Chondrocyte (in vitro differentiated cells): ENCODE measurements at places on chromosomes 7 and 10.

DNA sequence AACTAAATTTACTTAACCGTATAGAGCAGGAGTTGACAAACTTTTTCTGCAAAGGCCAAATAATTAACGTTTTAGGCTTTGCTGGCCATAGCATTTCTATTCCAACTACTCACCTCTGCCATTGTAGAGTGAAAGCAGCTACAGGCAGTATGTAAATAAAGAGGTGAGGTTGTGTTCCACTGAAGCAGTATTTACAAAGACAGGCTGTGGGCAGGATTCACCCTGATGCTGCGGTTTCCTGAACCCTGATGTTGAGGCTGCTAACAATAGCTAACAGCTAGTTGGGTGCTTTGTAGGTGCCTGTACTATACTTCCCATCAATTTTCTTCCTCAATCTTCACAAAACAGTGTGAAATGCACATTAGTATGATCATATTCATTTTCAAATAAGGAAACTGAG is 47.0 kb upstream of the LAMB1 start:
- no peak for DNase-seq

DNA sequence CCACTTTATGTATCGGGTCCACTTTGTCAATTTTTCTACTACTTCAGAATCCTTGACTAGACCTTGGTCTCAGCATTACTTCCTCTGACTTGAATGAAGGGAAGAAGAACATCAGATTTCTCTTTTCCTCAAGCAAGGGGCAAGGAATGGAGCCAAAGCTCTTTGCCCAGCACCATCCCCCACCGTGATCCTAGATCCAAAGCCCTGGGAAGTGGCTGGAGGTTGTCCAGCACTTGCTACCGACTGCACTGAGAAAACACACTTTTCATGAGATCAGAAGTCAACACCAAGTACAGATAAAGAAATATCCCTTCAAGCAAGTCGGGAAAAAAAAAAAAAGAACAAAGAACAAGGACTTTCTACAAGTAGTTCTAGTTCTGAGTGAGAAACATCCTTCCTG is 102.1 kb upstream of the DDC start:
- no peak for DNase-seq

DNA sequence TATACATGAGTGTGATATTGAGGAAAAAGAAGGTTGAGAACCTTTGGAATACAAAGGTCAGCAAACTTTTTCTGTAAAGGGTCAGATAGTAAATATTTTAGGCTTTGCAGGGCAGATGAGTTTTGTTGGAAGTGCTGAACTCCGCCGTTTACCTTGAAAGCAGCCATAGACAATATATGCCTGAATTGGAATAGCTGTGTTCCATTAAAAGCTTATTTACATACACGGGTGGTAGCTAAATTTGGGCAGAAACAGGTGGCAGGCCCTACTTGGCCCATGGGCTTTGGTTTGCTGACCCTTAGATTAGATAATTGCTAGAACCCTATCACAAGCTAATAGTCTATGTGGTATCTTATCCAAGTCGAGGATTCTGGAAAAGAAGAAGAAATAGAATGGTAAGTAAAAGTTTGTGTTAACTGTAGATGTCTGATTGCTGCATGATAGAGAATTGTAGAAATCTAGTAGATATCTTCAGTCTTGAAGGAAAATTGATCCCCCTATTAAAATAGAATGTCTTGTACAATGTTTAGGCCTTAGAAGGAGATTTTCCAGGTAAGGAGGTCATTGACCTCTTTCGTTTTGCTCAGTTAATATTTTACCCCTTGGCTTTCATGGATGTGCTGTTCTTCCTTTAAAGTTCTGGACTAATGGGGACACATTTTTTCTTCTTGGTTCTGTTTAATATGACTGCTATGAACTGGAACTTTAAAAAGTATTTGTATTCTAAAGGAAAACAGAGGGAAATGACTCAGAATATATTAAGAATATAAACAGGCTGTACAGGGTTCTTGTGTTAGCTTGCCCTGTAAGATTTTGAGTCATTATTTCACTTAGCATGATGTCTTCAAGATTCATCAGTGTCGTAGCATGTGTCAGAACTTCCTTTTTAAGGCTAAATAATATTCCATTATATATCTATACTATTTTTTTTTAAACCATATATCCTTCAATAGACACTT is 8.0 kb downstream of the RBM33 start:
- DNase-seq = no peak

- DNase-seq = peak; percentile 79
Observed at GRCh38 chr10:1651270-1651966, 85.9 kb downstream of the ADARB2 start.

- no peak for DNase-seq
Observed at GRCh38 chr10:110110338-110110737, 97.1 kb upstream of the MXI1 start.

- no peak for DNase-seq
Observed at GRCh38 chr10:21100871-21101514, 203.9 kb upstream of the NEBL start.

DNA sequence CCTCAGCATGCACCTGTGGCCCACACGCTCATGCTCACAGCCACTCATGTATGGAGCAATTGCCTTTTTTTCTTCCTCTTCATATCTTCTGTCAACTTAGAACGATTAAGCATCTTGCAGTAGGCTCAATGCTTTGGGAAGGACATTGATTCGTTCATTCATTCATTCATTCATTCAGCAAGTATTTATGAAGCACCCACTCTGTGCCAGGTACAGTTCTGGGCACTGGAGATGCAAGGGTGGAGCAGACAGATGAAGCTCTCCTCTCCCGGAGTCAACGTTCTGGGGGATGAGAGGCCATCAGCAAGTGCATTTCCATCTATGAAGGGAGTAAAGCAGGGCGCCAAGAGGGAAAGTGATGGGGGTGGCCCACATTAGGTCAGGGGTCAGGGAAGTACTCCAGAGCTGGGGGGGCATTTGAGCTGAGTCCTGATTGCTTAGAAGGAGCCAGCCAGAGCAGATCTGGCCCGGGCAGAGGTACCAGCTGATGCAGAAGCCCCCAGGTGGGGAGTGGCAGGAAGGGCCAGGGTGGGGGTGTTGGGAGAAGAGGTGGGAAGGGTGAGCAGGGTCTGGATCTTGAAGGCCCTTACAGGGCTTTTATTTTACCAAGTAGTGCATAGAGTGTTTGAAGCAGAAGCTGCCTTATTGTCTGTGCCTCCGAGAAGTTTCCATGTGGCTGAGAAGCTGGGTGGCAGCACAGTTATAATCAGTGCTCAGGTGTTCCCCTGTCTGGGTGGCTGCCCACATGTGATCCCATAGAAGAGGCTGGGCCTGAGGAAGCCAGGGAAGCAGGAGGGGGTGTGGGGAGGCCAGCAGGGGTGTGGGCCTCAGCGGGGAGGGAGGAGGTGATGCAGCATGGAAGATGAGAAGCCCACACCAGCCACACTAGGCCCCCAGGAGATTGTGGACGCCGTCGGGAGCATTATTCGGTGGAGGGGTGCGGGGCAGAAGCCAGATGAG is 36.2 kb downstream of the CHST3 start:
- DNase-seq = no peak

- DNase-seq = no peak
Observed at GRCh38 chr10:93413252-93413689, 68.9 kb downstream of the MYOF start.

DNA sequence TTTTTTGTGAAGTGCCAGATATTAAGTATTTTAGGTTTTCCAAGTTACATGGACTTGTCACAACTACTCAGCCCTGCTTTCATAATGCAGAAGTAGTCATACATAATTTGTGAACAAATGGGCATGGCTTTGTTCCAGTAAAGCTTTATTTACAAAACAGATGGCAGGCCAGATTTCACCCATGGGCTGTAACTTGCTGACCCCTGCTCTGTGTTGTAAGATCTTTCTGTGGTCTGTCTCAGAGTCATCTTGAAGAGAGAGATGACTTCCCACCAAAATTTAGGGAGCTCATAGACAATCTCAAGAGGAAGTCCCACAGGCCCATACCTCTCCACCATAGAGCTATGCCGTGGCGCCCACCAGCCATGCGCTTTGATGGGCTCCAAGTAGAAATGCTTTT is 616.1 kb downstream of the LRMDA start:
- no peak for DNase-seq

DNA sequence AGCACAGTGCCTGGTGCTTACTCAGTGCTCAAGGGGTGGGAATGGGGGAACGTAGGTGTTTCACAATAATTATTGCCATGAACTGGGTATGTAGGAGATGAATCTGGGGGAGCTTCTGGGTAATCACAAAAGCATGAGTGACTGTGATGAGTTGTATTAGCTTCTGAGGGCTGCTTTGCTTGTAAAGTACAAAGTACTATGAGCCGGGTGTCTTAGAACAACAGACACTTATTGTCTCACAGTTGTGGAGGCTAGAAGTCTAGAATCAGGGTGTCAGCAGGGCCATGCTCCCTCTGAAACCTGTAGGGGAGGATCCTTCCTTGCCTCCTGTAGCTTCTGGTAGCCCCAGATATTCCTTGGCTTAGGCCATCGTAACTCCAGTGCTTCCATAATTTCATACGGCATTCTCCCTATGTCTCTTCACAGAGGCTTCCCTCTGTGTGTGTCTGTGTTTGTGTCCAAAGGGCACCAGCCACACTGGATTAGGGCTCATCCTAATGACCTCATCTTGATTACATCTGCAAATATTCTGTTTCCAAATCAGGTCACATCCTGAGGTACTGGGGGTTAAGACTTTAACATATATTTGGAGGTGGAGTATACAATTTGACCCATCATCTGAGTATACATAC is 84.8 kb upstream of the AGBL3 start:
- DNase-seq = no peak

DNA sequence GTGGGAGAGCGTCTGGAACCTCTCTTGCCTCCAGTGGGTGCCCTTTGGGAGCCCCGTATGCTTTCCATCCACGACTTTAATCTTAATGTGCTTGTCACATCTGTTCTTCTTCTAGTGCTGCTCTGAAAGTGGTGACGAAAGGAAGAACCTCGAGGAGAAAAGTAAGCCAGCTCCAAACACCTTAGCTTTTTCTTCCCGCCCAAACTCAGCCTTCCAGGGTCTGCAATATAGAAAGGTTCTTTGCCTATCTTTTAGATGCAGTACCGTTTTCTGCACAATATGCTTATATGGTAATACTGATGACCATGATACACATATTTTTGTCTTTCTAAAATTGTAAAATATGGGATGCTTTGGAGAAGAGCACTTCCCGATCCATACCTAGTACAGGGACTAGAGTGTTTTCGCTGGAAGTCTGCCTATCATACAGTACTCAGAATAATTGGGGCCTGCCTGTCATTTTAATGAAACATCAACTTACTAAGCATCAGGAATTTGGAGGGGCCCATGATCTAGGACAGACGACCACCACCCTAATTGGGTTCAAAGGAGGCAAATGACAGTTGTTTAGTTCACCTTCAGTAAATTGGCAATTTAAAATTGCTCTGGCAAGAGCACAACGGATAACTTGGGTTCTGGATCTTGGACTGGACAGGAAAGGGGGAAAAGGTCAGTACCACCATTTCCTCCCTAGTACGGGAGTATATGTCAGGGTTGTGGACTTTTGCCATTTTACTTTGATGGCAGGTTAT is 884 bp downstream of the RINT1 start:
- no peak for DNase-seq

- no peak for DNase-seq
Observed at GRCh38 chr10:29828440-29828894, 193.7 kb upstream of the SVIL start.

DNA sequence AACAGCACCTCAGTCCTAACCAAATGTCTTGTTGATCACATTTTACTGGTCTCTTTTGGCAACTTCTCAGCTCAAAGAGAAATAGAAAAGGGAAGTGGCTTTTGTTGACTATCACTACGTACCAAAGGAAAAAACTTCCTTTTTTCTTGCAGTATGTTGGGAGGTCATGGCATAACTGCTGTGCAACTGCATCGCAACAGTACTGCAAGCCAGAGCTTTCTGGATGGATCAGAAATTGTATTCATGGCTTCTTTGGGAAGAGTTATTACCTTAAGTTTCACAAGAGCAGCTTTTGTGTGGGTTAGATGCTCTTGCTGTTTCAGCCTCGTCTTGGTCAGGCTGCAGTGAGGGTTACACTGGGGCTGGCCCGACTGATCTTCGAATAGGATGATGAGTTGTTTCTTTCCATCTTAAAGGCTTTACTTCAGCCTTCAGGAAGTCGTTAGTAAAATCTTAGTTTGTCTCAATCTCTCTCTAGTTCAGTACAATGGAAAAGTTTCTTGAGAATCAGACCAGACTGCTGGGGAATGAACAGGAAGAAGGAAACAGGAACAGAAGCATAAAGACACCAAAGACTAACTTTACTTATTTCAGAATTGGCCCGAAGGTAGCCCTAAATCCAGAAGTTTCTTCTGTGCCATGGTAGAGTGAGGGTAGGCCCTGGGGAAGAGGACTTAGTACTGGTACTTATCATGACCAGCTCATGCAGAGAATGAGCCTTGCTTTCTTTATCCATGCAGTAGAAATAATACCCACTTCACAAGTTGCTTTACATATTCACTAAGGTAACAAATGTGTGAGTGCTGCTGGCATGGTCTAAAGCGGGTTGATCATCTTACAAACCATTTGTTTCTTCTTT is 153.6 kb downstream of the CELF2 start:
- DNase-seq = no peak

- no peak for DNase-seq
Observed at GRCh38 chr7:111835066-111835465, 272.8 kb upstream of the IMMP2L start.

GRCh38 chr7:4645246-4645645 is 36.8 kb upstream of the FOXK1 start:
- DNase-seq = no peak

GRCh38 chr7:81301815-81302214 is 383.0 kb upstream of the SEMA3C start:
- DNase-seq = no peak

DNA sequence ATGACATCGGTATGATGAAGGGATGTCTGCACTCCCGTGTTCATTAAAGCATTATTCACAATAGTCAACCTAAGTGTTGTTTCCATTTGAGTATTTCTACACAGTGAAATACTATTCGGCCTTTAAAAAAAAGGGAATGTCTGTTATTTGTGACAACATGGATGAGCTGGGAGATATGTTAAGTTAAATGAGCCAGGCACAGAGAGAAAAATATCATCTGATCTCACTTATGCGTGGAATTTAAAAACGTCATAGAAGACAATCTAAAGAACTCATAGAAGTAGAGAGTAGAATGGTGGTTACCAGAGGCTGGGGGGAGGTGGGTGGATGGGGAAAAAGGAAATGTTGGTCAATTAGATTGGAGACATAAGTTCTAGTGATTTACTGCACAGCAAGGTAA is 753.3 kb downstream of the GRM8 start:
- no peak for DNase-seq

- no peak for DNase-seq
Observed at GRCh38 chr7:121874298-121874697, 1.3 kb downstream of the PTPRZ1 start.
